ENCODE measurements at places on chromosomes 5 and 9.

- DNase-seq, result no peak
These were observed 105.5 kb downstream of the KLHL3 start for GRCh38 chr5:137630216-137630971.

DNA sequence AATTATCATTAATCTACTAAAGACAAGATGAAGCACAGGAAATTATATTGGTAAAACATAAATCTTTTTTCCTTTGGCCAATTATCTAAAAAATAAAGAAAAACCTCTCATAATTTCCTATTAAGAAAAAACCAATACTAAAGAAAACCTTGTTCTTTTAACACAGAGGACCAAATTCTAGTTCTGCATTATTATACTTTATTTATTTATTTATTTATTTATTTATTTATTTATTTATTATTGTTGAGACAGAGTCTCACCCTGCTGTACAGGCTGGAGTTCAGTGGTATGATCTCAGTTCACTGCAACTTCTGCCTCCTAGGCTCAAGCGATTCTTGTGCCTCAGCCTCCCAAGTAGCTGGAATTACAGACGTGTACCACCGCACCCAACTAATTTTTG is 377.8 kb upstream of the ADAMTS16 start:
- DNase-seq, result no peak

GRCh38 chr5:158843305-158843704 is 256.4 kb downstream of the EBF1 start:
- peak; percentile 97 for DNase-seq

DNA sequence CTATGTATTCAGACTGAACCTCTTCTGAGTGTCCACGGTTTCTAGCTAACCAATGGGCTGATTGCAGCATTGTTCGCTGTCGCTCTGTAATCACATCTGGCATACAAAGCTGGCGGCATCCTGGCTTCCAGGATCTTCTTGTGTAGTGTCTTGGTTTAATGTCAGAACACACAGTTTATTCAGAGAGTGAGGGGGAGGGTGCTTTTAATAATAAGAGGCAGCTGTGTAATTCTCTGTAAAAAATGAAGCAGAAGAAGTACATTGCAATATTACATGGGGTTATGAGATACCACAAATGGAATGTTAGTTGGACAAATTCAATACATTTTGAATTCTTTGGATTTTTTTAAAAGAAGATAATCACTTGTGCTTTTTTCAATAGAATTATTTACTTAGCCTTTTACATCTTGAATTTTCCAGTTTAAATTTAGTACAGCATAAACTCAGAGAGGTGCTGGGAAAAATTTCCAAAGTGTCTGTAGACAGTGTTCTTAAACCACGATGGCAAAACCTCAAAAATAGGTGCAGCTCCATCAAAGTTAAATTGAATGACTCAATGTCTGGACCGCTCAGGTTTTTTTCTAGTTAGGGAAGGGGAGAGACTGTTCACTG is 206.0 kb downstream of the PCSK1 start:
- DNase-seq, result no peak

DNA sequence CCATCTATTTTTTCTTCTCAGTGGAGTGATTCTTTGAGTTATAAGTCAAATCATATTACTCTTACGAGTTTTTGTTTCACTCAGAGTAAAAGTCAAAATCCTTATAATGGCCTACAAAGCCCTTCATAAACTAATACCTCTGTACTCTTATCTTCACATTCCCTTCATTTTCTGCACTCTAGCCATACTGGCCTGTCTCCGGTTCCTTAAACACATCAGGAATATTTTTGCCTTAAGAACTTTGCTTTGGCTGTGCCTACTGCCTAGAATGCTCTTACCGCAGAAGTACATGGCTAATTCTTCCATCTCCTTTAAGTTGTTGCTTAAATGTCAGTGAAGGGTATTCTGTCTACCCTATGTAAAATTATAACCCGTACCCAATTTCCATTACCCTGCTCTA is 132.9 kb upstream of the GRHPR start:
- no peak for DNase-seq
